ENCODE measurements at places on chromosomes 4 and X. TPM values are rescaled to one million over a fixed set of nuclear protein-coding genes. Genes with fewer than 3 reads are reported as not detected.

CRMP1 gene
- total RNA-seq, result not detected

SMARCA1 gene
- 0.34 TPM for total RNA-seq

NXT2 gene
- total RNA-seq, result 11.1 TPM

PRDM8 gene
- total RNA-seq, result 3.2 TPM

GABRA4 gene
- total RNA-seq, result not detected

NUDT11 gene
- total RNA-seq, result 2.5 TPM

EREG gene
- total RNA-seq, result not detected

SPACA5 gene
- total RNA-seq, result not detected

DAPP1 gene
- total RNA-seq, result 11.7 TPM

CLGN gene
- 0.31 TPM for total RNA-seq

CLDN2 gene
- not detected for total RNA-seq

ADAD1 gene
- total RNA-seq, result not detected

PAK3 gene
- 0.07 TPM for total RNA-seq

BRS3 gene
- total RNA-seq, result not detected

CT45A2 gene
- total RNA-seq, result not detected

UGT2B17 gene
- not detected for total RNA-seq

NIPAL1 gene
- 1.1 TPM for total RNA-seq

RBM41 gene
- 13.7 TPM for total RNA-seq

FRG2 gene
- not detected for total RNA-seq

ZNF141 gene
- 29.3 TPM for total RNA-seq

MID1 gene
- 1.1 TPM for total RNA-seq

PPARGC1A gene
- total RNA-seq, result not detected

NEIL3 gene
- 16.6 TPM for total RNA-seq

KIAA1210 gene
- not detected for total RNA-seq

ACE2 gene
- total RNA-seq, result not detected

SCLT1 gene
- total RNA-seq, result 19.7 TPM

C1QTNF7 gene
- total RNA-seq, result not detected

RPS6KA6 gene
- total RNA-seq, result not detected

RTL3 gene
- total RNA-seq, result not detected

SLITRK4 gene
- total RNA-seq, result not detected

MPP1 gene
- total RNA-seq, result 24.9 TPM

HSFX3 gene
- total RNA-seq, result not detected

GAGE12F gene
- total RNA-seq, result not detected

TMEM192 gene
- 7.9 TPM for total RNA-seq

ADH1A gene
- total RNA-seq, result not detected

MAP3K15 gene
- total RNA-seq, result 1.8 TPM
